ENCODE measurements at places on chromosomes 1 and 21.

DNA sequence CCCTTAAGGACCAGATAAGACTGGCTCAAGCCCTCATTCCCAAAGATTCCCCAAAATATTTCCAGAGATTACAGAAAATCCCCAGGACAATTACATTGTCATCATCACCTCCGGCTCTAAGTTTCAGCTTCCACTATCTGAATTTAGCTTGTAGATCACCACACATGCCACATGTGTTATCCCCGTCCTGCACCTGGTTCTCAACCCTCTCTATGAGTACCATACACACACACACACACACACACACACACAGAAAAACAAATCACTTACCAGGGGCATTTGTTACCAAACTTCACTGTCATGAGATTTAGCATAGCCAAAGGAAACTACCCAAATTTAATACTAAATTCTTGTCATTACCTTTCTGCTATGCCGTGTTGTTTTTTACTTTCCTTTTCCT lies 15.4 kb upstream of the TSPAN1 start:
- DNase-seq: no peak

GRCh38 chr1:93904228-93904627 lies 5.0 kb downstream of the GCLM start:
- DNase-seq: no peak

DNA sequence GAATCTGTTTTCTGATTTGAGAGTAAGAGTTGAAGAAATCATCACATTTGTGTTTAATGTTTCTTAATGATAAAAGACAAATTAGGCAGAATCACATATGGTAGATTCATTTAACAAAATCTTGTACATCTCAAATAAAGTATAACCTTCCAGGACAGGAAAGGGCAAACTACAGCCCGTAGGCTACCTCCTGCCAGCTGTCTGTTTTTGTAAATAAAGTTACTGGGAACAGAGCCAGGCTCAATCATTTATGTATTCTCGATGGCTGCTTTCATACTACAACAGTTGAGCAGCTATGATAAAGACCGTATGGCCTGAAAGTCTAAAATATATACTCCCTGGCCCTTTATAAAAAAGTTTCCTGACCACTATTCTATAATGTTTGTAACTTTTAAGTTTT lies 204.1 kb downstream of the COL24A1 start:
- DNase-seq: no peak

DNA sequence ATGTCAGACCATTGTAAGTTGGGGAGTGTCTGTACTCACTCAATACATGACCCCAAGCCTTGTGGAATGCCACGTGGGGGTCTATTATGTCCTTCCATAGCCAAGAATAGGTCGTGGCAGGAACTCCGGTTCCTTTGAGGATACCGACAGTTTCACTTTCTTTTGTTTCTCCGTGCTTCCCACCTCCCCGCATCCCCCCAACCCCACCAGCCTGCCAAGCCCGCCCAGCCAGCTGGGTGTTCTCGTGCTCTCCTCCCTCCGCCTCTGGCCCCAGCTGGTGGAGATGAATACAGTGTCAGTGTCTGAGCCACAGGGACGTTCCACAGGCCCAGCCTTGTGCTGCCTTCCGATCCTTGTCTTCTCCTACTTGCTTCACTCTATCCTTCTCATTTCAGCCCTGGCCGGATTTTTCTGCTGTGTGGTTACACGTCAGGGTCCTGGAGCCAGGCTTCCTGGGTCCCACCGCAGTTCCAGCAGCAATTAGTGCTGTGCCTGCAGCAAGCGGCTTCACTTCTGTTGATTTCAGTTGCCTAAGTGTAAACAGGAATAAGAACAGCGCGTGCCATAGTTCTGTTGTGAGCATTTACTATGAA lies 4.1 kb upstream of the AGTRAP start:
- no peak for DNase-seq

DNA sequence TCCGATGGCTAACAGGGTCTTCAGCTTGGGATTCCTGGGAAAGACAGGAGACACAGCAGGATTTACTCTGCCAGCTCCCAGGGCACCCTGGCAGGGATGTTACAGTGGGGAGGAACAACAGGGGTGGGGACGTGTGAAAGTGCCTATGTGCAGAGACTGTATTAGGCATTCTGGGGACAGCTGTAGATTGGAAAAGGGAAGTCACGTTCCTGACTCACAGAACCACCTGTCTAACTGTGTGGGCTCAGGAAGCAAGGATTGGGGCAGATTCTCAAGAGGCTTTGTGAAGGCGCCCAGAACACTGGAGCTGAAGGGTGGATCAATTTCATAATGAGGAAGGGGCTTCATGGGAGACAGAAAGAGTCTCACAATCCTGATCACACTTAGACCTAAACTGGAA lies 4.4 kb downstream of the CHIT1 start:
- no peak for DNase-seq

DNA sequence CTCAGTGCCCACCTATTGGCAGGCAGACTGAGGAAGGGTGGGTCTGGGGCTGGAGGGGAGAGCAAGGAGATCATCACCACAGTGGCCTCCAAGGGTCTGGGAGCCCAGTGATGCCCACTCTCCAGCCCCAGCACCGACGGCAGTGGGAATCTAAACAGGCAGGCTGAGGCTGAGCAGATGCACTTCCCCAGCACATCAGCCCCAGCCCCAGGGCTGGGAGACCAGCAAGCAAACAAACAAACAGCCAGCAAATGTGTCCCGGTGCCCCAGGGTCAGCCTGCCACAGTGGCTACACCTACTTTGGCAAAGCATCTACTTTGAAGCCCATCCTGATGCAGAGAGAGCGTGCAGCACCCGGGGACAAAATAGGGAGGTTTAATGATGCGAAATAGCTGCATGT lies 216.3 kb upstream of the ZC3H12A start:
- DNase-seq: no peak

GRCh38 chr1:31647106-31647505 lies 2.4 kb upstream of the PEF1 start:
- no peak for DNase-seq

- no peak for DNase-seq
These were observed at the start of gene RSPO1 for GRCh38 chr1:37634244-37634991. TSS of gene RSPO1 (minus strand) at chr1:37634892. CDS start at chr1:37629661, 5,231 bp downstream.

GRCh38 chr1:48248356-48248755 lies 25.8 kb downstream of the SLC5A9 start:
- no peak for DNase-seq

- DNase-seq: no peak
These were observed 7.9 kb downstream of the LHX4 start for GRCh38 chr1:180237869-180238476.

GRCh38 chr1:35660581-35661473 lies 19.5 kb upstream of the PSMB2 start:
- no peak for DNase-seq

DNA sequence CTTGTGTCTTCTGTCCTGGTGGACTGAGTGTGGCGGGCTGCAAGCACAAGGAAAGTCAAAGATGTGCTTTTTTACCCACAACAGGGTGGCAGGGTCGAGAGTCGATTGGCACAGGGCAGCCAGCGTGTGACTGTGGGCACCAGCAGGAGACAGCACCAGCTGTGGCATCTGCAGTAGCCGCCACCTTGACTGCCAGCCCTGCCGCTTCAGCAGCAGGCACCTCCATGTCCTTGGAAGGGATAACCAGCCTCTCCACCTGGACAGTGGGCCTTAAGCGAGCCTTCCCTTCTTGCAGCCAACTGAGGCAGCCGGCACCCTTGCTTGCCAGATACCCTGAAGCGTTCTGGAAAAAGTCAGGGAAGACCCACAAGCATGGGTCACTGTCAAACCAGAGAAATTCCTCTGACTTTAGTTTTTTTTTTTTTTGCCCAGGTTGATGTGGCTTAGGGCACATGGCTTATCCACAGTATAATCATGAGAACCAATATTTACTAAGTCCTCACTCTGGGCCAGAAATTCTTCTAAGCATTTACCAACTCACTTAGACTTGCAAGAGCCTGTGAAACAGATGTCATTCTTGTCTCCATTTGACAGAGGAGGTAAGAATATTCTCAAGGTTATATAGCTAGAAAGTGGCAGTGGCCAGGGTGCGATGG lies 30.1 kb upstream of the PTGFRN start:
- DNase-seq: no peak

DNA sequence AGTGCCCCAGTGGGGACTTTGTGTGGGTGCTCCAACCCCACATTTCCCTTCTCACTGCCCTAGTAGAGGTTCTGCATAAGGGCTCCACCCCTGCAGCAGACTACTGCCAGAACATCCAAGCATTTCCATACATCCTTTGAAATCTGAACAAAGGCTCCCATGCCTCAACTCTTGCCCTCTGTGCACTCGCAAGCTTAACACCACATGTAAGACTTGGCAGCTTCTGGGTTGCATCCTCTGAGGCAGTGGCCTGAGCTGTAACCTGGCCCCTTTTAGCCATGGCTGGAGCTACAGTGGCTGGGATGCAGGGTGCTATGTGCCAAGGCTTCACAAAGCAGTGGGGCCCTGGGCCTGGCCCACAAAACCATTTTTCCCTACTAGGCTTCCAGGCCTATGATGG lies 128.9 kb downstream of the TYW3 start:
- no peak for DNase-seq

DNA sequence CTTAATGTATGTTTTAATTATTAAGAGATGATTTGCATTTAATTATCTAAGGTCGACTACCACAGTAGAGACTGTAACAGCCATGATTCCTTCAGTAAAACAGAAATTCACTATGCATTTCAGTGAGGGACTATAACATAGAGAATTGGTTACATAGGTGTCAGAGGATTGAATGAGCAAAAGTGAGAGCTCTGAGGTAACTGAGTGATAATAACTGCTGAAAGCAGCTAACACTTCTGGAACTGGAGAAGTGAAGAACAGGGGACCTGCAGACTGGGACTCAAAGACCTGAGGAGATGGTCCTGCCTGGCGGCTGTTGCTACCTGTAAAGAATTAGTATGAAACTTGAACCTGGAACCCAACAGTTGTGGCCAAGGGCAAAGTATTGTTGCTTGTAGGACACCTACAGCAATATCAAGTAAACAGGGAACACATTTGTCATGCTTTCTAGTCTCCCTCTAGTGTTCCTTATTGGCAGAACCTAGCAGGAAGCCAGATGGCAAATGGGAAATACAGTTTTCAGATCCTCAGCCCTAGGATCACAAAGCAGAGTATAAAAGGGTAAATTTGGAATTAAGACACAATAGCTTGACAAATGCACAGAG lies 110.6 kb downstream of the HS2ST1 start:
- DNase-seq: no peak

GRCh38 chr1:100443811-100444571 lies 91.7 kb downstream of the CDC14A start:
- peak; percentile 28 for DNase-seq

GRCh38 chr1:40621821-40622450 lies 43.5 kb downstream of the RIMS3 start:
- no peak for DNase-seq

GRCh38 chr1:67336157-67336556 lies 28.5 kb downstream of the IL12RB2 start:
- no peak for DNase-seq

GRCh38 chr1:198253668-198254067 lies 96.9 kb downstream of the NEK7 start:
- peak; percentile 5 for DNase-seq

- DNase-seq: no peak
These were observed 91.6 kb downstream of the EPS15 start for GRCh38 chr1:51427438-51427837.

GRCh38 chr1:228958121-228958520 lies 222.8 kb downstream of the RHOU start:
- DNase-seq: no peak

GRCh38 chr1:201542309-201543035 lies 3.5 kb downstream of the NAV1 start:
- DNase-seq: no peak

DNA sequence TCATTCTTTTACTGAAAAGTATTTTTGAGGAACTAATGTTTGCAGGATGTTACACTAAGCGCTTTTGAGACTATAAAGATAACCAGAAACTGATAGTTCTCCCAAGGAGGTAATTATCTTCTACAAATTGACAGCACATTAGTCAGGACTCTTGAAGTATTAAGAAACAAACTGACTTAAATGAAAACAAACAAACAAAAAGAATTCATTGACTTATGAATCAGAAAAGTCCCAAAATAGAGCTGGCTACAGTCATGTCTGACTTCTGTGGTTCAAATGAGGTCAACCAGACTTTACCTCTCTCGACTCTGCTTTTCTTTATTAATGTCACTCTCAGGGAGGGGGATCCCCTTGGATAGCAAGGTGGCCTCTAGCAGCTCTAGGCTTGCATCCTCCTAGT lies 296.8 kb downstream of the TPR start:
- no peak for DNase-seq

DNA sequence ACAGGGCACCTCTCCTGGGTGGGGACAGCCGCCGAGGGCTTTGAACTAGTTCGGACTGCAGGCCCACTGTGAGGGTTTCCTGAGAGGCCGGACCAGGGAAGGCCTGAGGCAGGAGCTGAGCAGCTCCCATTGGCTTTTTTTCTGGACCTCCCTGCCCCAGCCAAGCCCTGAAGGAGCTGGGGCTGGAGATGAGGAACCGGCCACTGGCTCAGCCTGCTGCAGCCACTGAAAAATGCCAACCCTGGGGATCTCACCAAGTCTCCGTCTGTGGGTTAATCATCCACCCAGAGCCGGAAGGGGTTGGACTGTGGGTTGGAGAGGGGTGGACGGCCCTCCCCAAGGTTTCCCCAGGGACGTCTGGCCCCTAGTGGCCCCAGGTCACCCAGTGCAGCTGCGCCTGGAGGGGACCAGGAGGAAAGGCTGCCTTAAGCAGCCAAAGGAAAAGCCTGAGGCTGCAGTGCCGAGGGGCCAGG lies 2.5 kb downstream of the VWA1 start:
- no peak for DNase-seq

GRCh38 chr1:95118067-95118499 lies 928 bp downstream of the TLCD4 start:
- no peak for DNase-seq

- no peak for DNase-seq
These were observed 17.9 kb upstream of the RAP1GAP start for GRCh38 chr1:21687081-21687529.

DNA sequence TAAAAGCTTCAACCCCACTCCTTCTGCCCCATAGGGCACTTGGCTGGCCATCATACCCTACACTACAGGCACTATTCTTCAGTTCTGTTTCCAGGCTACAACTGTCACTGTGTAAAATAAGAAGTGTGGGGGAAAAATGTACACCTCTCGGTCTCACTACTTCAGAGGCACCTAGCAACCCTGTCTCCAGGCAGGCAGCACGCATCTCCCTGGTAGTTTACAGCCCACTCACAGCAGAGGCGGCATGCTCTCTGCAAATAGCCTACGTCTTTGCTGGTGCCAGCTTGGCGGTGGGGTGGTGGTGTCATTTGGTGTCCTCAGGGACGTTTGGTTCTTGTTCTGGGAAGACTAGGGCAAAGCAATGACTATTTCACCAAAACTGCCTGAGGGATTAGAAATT lies 48.2 kb upstream of the BTG3 start:
- no peak for DNase-seq

- no peak for DNase-seq
These were observed at the start of gene LBR for GRCh38 chr1:225427235-225428067. TSS of gene LBR (minus strand) at chr1:225428038. CDS start at chr1:225424075, 3,963 bp downstream.

DNA sequence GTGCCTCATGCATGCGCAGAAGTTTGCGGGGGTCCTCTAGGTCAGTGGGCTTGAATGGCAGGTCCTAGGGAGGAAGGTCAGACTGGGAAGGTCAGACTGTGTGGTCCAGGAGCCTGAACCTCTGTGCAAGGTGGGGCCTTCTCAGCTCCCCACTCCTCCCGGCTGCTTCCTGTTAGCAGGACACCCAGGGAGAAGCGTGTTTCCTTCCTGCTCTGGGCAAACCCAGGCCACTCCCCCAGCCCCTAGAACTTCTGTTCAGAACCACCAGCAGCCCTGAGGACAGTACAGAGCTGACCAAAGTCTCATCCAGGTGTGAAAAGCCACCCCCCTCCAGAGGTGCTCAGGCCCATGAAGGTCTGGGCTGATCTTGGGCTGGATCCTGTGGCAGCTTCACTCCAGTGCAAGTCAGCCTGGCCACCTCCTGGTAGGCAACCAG lies 29.9 kb downstream of the NAV1 start:
- DNase-seq: no peak
